ENCODE measurements at places on chromosomes 4 and X. TPM values are rescaled to one million over a fixed set of nuclear protein-coding genes. Genes with fewer than 3 reads are reported as not detected.

DNA sequence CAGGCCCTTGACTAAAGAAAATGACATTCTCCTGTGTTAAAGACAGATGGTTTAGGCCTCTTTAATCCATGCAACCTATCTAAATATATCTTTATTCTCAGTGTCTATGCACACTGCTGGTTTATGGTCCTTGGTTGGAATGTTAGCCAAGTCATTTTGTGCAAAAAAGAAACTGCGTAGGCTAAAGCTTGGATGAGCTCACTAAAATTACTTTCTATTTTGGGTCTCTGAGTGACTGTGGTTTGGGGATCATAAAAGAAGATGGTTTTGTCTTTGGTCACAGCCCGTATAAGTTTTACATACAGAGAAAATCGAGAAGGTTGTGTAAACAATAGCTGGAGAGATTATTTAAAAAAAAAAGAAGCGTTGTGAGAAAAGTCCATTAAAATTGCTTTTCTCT is 443.6 kb downstream of the UBE2NL start:
- no peak for DNase-seq

- DNase-seq = no peak
These were observed 54.4 kb downstream of the KIT start for GRCh38 chr4:54712206-54712605.

GRCh38 chrX:110317061-110317819 is 645 bp downstream of the AMMECR1 start:
- peak; percentile 54 for DNase-seq

Gene TAF7L
- 0.29 TPM for total RNA-seq

Gene ATP2B3
- not detected for total RNA-seq

Gene CLDN22
- total RNA-seq = not detected

Measured in mucosa of descending colon (tissue), 3 donors.